ENCODE measurements at places on chromosomes 5 and 9.
A peak's percentile ranks its signal among the peaks of the same experiment; 100 is the strongest.

- DNase-seq = no peak
Observed at GRCh38 chr5:37272511-37272910, 23.3 kb upstream of the CPLANE1 start.

DNA sequence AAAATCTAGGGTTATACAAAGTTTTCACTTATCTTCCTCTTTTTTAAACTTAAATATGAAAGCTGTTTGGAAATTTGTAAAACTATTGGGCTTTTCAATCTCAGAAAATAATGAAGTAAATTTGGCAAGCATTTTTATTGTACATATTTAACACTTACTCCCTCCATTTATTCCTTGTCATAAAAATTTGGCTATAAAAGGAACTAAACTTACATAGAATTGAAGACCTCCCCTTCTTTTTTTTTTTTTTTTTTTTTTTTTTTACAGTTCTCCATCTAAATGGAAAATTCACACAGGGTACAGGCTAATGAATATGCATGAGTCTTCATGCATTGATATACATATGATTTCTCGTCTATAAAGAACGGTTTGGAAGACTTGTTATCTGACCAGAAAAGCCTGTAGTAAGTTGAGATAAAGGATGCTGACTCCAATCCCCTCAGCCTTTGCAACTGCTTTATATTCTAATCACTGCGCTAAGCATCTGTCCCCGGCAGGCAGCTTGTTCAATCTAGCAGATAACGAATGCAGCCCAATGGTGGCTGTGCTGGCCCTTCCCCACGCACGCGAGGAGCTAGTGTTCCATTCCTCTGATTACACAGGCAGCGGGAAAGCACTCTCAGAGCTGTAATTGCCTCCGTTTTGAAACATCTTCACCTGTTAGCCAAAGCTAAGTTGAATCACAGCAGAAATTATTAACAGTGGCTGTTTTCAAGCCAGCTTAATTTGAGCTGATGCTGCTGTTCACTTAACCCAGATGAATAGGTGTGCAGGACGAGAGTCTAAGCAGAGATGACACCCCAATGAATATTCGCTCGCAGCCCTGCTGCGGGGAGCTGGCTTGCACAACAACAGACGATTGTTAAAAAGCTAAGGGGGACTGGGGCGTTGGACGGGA is 453.8 kb upstream of the ZNF608 start:
- DNase-seq = no peak

GRCh38 chr5:106522296-106522695 is 1148.4 kb downstream of the EFNA5 start:
- no peak for DNase-seq

DNA sequence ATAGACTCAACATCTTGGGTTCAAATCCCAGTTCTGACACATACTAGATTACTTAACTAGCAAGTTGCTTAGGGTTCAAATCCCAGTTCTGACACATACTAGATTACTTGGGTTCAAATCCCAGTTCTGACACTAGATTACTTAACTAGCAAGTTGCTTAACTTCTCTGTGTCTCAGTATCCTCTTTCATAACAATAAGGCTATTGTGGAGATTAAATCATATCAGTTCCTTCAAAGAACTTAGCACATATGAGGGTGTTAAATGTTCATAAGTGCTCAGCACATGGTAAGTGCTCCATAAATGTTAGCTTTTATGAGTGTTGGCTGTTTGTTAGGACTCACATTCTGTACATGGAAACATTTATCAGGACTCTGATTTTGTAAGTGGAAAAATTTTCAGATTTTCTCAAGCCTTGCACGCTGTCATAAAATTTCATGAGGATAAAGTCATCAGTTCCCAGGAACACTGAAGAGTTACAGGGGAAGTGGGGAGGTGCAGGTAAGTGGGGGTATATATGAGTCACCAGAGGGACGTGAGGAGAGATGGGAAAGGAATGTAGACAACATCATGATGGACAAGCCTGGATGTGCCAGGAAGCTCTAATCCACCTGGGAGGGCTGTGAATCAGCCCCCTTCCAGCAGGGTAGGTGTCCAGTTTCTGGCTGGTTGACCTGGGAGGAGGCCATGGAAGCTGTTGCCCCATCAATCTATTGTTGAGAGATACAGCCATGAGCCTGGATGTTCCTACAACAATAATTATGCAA is 532.2 kb upstream of the WWC1 start:
- DNase-seq = no peak

DNA sequence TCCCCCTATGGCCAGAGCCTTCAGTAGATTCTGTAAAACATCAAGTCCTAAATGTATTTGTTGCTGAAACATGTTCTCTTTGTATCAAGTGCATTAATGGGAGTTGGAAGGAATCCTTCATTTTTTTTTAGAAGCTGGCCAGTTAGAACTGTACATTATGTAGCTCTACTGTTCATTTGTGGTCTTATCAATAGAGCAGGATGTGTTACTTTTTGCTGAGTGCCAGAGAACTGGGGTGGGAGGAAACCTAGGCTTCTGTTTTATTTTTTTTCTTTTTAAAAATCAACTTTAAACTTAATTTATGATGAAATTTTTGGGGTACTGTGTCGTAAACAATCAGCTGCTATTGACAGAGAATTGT is 5.1 kb downstream of the PIP5K1B start:
- DNase-seq = no peak

GRCh38 chr5:159851053-159851452 is 65.2 kb upstream of the ADRA1B start:
- DNase-seq = no peak

DNA sequence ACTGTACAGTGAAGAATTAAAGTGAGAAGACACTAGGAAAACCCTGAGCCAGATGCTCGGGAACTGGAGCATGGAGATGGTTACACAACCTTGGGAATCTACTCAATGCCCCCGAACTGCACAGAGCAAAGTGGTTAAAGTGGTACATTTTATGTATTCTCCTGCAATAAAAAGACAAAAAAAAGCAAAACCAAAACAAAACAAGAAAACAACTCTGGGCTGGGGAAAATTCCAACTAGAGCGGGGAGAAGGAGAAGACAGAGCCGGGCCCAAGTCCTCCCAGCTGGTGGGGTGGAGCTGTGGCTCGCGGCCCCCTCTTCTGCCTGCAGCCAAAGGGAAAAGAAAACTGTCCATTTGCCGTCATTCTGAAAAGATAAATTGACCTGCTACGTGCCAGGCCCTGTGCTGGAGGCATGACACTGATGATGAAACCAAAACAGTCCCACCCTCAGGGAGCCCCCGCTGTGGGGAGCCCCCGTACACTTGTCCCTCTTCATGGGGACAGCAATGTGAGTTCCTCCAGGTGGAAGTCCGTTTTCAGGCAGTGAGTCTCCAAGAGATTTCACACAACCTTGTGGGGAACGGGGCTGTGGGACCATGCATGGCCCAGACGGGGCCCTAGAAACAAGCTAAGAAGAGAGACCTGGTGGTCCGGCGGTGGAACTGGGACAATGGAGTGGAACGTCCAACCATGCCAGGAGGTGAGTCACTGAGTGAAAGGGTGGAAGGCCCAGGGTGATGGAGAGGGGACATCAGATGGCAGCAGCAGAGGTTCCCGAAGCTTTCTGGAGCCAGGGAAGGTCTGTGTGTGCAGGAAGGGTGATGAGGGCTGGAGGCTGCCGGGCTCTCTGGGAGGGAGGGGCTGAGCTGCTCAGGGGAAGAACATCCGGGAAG is 114.8 kb upstream of the COL5A1 start:
- no peak for DNase-seq

GRCh38 chr9:108834959-108835665 is 20.7 kb downstream of the ACTL7B start:
- no peak for DNase-seq

GRCh38 chr5:40276426-40277102 is 403.2 kb upstream of the PTGER4 start:
- peak; percentile 13 for DNase-seq

- no peak for DNase-seq
Observed at GRCh38 chr5:140633021-140633471, at the start of gene CD14. Gene CD14, minus strand, starts transcription at chr5:140633175. Its CDS starts 104 bp downstream, at chr5:140633071.

- DNase-seq = no peak
Observed at GRCh38 chr9:6714176-6714575, 43.6 kb upstream of the KDM4C start.

- DNase-seq = no peak
Observed at GRCh38 chr5:134561871-134562296, 36.4 kb downstream of the JADE2 start.

DNA sequence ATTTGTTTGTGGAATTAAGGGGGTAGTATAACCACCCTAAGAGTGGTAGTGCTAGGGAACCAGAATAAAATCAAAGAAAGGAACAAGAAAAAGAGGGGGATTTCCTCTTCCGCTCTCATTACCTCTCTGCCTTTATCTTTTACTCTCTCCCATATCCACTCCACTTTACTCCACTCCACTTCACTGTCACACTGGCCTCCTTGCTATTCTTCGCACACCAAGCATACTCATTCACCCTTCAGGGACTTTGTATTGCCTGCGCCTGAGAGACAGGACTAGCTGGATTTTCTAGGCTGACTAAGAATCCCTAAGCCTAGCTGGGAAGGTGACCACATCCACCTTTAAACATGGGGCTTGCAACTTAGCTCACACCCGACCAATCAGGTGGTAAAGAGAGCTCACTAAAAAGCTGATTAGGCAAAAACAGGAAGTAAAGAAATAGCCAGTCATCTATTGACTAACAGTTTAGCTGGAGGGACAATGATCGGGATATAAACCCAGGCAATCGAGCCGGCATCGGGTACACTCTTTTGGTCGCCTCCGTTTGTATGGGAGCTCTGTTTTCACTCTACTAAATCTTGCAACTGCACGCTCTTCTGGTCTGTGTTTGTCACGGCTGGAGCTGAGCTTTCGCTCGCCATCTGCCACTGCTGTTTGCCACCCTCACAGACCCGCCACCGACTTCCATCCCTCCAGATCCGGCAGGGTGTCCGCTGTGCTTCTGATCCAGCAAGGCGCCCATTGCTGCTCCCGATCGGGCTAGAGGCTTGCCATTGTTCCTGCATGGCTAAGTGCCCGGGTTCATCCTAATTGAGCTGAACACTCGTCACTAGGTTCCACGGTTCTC is 121.8 kb downstream of the FAM170A start:
- no peak for DNase-seq

DNA sequence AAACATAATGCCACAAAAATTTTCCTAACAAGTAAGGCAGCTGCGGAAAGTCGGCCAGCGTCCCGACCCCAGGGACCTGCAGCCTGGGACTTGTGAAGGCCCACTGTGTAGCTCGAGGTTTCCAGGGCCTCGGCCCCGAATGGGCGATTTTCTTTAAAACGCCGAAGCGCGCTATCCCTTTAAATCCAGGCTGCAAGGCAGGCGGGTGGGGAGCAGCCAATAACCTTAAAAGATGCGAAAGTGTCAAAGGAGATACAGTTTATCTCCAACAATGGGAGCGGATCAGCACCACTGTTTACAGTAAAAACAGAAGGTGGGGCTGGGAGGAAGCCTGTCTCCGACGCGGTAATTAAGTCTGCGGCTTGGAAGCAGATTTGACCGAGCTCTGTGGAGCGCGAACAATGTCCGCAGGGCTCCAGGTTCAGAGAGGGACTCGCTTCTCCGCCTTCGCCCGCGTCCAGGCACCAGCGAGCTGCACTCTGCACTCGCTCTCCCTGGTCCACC is 1.7 kb upstream of the ZSWIM6 start:
- DNase-seq = peak; percentile 24

- DNase-seq = no peak
Observed at GRCh38 chr9:13952906-13953305, 361.0 kb downstream of the NFIB start.

DNA sequence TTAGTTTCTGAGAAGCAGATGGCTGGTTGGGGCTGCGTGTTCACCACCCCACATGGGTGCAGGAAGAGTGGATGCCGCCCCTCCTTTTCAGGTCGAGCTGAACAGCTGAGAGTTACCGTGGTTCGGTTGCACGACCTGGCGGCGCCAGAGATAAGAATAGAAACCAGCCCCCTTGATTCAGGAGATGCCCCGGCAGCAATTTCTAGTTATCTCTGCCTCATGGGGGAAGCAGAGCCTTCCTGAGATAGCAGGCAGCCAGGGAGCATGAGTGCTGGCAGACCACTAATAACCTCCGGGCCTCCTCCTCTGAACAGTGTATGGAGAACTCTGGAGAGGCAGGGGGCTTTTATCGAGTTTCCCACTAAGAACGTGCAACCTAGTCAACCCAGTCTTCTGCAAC is 177.8 kb downstream of the NSG2 start:
- no peak for DNase-seq

DNA sequence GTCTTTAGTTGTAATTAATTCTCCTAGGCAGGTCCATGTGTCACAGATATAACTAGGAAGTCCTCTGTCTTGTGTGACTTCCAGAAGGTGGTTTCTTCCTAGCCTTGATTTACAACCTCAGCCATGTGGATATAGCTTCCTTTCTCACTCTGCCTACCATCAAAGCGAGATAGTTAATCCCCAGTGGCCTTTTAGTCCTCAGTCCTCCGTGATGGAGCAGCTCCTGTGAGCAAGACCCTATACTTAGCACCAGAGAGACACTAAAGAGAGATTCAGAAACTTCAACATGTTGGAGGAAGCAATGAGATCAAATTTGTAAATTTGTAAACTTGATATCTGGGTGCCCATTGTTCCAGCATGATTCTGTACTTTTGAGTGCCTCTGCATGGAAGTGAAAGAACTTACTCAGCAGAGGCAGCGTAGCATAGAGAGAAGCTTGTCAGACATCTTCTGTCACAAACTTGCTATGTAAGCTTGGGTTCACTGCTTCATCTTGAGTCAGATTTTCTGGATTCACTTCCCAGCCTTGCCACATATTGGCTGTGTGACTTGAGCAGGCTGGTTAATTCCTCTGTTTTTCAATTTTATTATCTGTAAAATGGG is 170.2 kb upstream of the NR3C1 start:
- DNase-seq = no peak

DNA sequence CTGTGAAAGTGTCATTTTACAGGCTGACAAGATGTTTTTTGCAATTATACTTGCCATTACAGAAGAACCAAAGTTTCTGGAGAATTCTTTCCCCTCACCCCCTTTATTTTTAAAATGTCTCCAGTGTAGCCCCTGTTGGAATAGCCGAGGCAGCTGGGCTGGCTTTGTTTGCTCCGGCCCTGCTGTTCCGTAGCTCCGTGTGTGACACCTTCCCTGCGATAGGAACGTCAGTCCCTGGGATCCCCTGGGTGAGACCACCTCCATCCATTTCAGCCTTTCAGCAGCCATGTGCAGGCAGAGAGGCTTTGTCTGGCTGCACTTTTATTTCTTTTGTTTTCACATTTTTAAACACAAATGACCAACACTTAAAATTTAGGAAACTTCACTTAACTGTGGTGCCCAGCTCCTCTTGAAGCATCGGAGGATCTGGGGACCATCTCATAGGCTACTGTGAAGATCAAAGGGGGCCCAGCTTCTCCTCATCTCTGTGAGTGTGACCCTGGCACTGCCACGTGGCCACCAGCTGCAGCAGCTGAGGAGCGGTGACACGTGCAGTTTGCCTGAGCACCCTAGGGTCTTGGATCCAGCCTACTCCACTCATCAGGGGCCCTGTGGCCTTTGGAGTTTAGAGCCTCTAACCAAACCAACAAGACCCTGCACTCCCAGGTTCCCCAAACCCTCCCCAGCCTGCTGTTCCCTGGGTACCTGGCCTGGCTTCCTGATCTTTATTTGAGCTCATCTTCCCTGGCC is 125.7 kb upstream of the RAPGEF1 start:
- DNase-seq = no peak

Data from CD4-positive, alpha-beta T cell treated with Interleukin-4 for 4 hours (primary cell).